ENCODE measurements at places on chromosomes 12 and 14. TPM values are rescaled to one million over a fixed set of nuclear protein-coding genes. Genes with fewer than 3 reads are reported as not detected.

DNA sequence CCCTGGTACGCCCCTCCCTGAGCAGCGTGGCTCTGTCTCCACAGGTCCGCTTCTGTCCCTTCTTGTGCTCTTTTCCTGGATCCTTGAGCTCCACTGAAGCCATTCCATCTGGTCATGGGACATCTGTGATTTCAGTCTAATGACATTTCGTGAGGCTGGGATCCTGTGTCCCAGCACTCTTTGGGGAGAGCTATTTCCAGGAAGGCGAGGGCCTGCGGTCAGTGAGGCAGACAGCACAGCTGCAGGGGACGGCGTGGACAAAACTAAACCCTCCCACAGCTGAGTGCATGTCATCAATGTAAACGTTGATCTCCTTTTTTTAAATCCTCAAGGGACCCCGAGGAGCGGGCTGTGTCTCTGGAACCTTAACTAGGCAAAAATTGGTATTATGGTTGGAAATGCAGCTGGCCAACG lies 127.7 kb downstream of the DACT1 start:
- DNase-seq, result no peak
- no peak overlapping the region for H3K27ac ChIP-seq
- H3K27me3 ChIP-seq, result peaks cover 2% of the 10 kb centered on the region
- no peak overlapping the region for H3K4me3 ChIP-seq
- H3K4me1 ChIP-seq, result no peaks in the 10 kb centered on the region

GRCh38 chr12:125272383-125272933 lies 207.2 kb downstream of the AACS start:
- H3K4me1 ChIP-seq, result no peaks in the 10 kb centered on the region
- no peaks in the 10 kb centered on the region for H3K36me3 ChIP-seq
- no peak overlapping the region for H3K27ac ChIP-seq
- no peak for DNase-seq
- H3K27me3 ChIP-seq, result peaks cover 2% of the 10 kb centered on the region

GRCh38 chr12:51847643-51848325 lies 734 bp downstream of the FIGNL2 start:
- H3K4me1 ChIP-seq, result no peaks in the 10 kb centered on the region
- peak overlapping the region; percentile 28 for H3K4me3 ChIP-seq
- no peak overlapping the region for H3K27ac ChIP-seq
- H3K27me3 ChIP-seq, result peaks cover 43% of the 10 kb centered on the region

- peaks cover 22% of the 10 kb centered on the region for H3K27me3 ChIP-seq
- H3K4me1 ChIP-seq, result peaks cover 50% of the 10 kb centered on the region
- peak overlapping the region; percentile 9 for H3K27ac ChIP-seq
- no peak overlapping the region for H3K4me3 ChIP-seq
- H3K36me3 ChIP-seq, result peaks cover 42% of the 10 kb centered on the region
- no peak for DNase-seq
Measured at GRCh38 chr12:57173683-57174082, 26.3 kb upstream of the LRP1-AS start.

The CD69 gene
- not detected for total RNA-seq

- no peak overlapping the region for H3K27ac ChIP-seq
- H3K36me3 ChIP-seq, result no peaks in the 10 kb centered on the region
- DNase-seq, result no peak
Measured at GRCh38 chr12:105960319-105961083, 178.3 kb downstream of the NUAK1 start.

DNA sequence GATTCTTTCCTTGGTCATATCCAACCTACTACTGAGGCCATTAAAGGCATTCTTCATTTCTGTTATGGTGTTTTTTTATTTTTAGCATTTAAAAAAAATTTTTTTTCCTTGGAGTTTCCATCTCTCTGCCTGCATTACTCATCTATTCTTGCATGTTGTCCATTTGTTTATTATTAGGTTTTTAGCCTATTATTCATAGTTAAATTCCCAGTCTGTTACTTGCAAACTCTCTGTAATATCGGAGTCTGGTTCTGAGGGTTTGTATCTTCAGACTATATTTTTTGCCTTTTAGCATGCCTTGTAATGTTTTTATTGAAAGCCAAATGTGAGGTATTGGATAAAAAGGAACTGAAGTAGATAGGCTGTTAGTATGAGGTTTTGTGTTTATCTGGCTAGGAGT lies 284.3 kb downstream of the FUT8 start:
- H3K4me1 ChIP-seq, result peaks cover 20% of the 10 kb centered on the region
- peak overlapping the region; percentile 8 for H3K4me3 ChIP-seq
- H3K36me3 ChIP-seq, result no peaks in the 10 kb centered on the region
- H3K27ac ChIP-seq, result peak overlapping the region; percentile 30
- no peaks in the 10 kb centered on the region for H3K27me3 ChIP-seq
- DNase-seq, result peak; percentile 25

GRCh38 chr14:92633724-92634123 lies 114.7 kb downstream of the LGMN start:
- peaks cover 14% of the 10 kb centered on the region for H3K36me3 ChIP-seq
- peaks cover 14% of the 10 kb centered on the region for H3K4me1 ChIP-seq
- H3K27ac ChIP-seq, result peak overlapping the region; percentile 2
- peak; percentile 20 for DNase-seq
- H3K4me3 ChIP-seq, result no peak overlapping the region

The TAS2R8 gene
- not detected for total RNA-seq

DNA sequence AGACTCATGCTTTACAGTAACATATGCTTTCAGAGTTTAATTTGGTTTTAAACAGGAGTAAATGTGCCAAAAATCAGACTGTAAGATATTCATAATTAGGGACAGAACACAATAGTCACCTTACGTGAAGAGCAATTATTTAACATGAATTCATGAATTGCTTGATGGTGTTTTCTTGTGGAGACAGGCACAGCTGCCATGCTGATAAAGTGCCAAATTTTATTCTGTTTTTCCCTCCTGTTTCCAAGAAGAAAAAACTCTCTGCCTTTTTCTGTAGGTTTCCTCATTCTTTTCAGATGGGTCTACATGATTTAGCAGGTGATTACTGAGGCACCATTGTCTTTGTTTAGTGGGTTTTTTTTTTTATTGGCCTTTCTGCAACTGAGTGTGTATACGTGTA lies 80.1 kb downstream of the C12orf42 start:
- no peaks in the 10 kb centered on the region for H3K36me3 ChIP-seq
- no peaks in the 10 kb centered on the region for H3K27me3 ChIP-seq
- H3K4me3 ChIP-seq, result no peak overlapping the region
- no peaks in the 10 kb centered on the region for H3K4me1 ChIP-seq
- DNase-seq, result no peak

The GLS2 gene
- not detected for total RNA-seq

The BEGAIN gene
- 0.05 TPM for total RNA-seq

DNA sequence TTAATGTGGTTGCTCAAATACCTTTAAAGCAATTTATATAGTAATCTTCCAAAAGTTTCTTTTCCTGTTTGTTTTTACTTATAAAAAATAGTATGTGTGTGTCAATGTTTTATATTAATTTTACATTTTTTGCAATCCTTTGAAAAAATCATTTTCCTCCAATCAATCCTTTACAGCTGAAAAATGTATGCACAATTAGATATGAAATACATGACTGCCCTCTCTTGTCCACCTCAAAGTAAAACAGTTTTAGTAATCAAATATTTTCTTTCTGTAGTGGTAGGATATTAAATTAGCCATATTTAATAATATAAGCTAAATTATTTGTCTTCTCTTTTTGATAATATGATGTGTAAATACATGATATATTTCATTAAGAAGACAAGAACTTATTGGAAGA lies 269.9 kb downstream of the ADAMTS20 start:
- H3K4me1 ChIP-seq, result peaks cover 45% of the 10 kb centered on the region
- H3K27me3 ChIP-seq, result no peaks in the 10 kb centered on the region
- no peak overlapping the region for H3K27ac ChIP-seq
- peak; percentile 7 for DNase-seq

DNA sequence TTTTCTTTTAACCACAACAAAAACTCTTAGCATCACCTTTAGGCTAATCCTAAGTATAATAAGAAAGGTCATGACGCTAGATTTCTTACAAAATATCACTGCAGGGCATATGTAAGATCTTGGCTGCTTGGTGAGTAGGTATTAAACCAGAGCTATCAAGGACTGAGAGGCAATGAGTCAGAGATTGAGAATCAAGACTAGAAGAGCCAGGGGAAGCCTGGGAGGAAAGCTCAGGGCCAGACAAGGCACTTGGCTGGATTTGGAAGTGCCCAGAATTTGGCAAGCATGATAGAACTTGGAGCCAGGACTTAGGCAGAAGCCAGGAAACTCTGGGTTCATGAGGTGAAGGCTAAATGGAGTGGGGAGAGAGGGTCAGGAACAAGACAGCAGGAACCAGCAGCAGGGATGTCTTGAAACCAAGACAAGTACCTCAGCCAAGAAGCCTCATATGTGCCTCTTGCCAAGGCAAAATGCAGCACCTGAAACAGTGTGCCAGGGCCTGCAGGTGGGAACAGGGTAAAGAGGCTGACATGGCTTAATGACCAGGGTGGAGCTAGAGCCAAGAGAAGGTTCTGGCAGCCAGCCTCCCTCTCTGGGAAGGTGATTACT lies 49.9 kb downstream of the PTHLH start:
- H3K4me3 ChIP-seq, result no peak overlapping the region
- peak; percentile 74 for DNase-seq
- H3K27ac ChIP-seq, result peak overlapping the region; percentile 66
- no peaks in the 10 kb centered on the region for H3K36me3 ChIP-seq
- H3K4me1 ChIP-seq, result no peaks in the 10 kb centered on the region

DNA sequence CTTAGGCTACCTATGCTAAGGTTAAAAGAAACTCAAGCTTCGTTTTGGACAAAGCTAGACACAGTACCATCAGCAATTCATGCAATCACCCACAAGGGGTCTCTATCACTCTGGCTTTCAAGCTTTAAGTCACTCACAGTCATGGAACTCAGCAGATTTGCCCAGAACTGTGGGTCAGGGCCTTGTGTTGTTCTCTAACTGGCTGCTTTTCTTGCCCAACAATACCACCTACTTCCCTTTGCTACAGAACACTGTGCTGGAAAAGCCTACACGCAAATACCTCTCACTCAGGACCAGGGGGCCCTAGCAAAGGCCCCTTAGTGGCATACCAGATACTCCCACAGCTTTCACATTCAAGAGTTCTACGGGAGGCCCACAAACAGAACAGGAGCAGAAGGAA lies 9.1 kb downstream of the NEMP1 start:
- peak; percentile 78 for DNase-seq
- peaks cover 29% of the 10 kb centered on the region for H3K4me1 ChIP-seq
- no peaks in the 10 kb centered on the region for H3K27me3 ChIP-seq
- no peak overlapping the region for H3K4me3 ChIP-seq
- no peaks in the 10 kb centered on the region for H3K36me3 ChIP-seq

GRCh38 chr12:116508145-116509121 lies 50.7 kb upstream of the MAP1LC3B2 start:
- no peak for DNase-seq
- H3K4me1 ChIP-seq, result peaks cover 6% of the 10 kb centered on the region
- H3K27me3 ChIP-seq, result no peaks in the 10 kb centered on the region
- peak overlapping the region; percentile 68 for H3K4me3 ChIP-seq

DNA sequence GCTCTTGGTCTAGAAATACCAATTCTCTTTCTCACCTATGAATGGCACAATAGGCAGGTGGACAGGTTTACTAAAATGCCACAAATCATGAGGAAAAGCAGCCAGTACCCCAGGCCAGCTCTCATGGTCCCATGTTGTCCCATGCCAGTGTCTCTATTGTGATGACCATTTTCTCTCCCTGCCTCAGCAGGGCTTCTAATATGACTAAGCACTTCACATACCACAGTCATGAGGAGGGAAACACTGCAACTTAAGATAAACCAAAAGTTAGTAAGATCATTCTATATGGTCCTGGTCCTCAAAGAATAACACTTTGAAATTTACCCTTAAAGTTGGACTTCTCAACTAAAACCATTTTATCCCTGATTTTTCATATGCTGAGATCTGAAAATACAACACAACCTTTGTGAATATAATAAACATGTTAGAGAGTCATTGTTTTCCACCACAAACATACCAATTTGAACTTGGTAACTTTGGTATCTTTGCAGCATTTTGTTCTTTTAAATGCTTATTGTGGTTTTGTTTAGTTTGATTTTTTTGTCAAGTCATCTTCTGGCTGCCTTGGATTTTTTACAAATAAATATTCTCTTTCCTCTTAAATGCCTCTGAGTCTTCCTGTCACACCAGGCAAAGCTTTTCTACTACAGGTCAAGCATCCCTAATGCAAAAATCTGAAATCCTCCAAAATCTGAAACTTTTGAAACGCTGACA lies 3.6 kb downstream of the TTC5 start:
- peak; percentile 25 for DNase-seq
- H3K27me3 ChIP-seq, result peaks cover 7% of the 10 kb centered on the region
- H3K36me3 ChIP-seq, result peaks cover 17% of the 10 kb centered on the region
- peak overlapping the region; percentile 51 for H3K27ac ChIP-seq

GRCh38 chr12:18382236-18382885 lies 121.0 kb downstream of the PIK3C2G start:
- H3K4me3 ChIP-seq, result peak overlapping the region; percentile 74
- H3K4me1 ChIP-seq, result peaks cover 30% of the 10 kb centered on the region
- peak overlapping the region; percentile 77 for H3K27ac ChIP-seq
- no peaks in the 10 kb centered on the region for H3K27me3 ChIP-seq
- peak; percentile 26 for DNase-seq
- no peaks in the 10 kb centered on the region for H3K36me3 ChIP-seq

The IFT43 gene
- total RNA-seq, result 27.9 TPM

DNA sequence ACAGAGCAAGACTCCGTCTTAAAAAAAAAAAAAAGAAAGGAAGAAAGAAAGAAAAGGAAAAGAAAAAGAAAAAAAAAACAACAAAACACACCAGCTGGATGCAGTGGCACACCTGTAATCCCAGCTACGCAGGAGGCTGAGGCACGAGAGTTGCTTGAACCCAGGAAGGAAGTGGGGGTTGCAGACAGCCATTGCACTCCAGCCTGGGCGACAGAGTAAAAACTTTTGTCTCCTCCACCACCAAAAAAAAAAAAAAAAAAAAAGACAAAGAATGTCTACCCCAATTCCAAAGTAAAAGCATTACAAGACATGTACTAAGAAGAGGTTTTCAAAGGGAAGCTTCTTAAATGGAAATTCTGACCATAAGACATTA lies 53.4 kb downstream of the HNRNPC start:
- H3K27ac ChIP-seq, result no peak overlapping the region
- DNase-seq, result no peak
- peaks cover 90% of the 10 kb centered on the region for H3K4me1 ChIP-seq
- peaks cover 62% of the 10 kb centered on the region for H3K36me3 ChIP-seq
- H3K4me3 ChIP-seq, result no peak overlapping the region

The OR4K5 gene
- total RNA-seq, result not detected

DNA sequence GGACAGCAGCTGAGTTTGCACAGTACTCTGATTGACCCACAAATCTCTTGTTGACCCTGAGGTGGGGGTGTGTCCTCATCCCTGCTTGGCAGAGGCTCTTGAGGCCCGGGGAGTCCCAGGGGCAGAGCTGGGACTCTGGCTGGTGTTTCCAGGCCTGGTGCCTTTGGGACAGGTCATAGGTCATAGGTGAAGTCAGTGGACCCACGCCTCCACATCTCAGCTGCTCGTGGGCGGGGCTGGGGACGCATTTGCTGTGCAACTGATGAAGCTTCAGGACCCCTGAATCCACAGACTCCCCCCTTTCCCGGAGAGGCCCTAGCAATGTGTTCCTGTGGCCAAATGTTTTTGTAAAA lies 408 bp upstream of the CACNA2D4 start:
- H3K4me1 ChIP-seq, result no peaks in the 10 kb centered on the region
- no peaks in the 10 kb centered on the region for H3K36me3 ChIP-seq
- no peak overlapping the region for H3K27ac ChIP-seq
